ENCODE measurements at places on chromosomes 1 and 21. TPM values are rescaled to one million over a fixed set of nuclear protein-coding genes. Genes with fewer than 3 reads are reported as not detected.

GRCh38 chr1:28928314-28928941, 14.1 kb downstream of the EPB41 start:
- no peak for DNase-seq

- DNase-seq = peak; percentile 69
Observed at GRCh38 chr21:36297938-36298572, 21.9 kb upstream of the MORC3 start.

DNA sequence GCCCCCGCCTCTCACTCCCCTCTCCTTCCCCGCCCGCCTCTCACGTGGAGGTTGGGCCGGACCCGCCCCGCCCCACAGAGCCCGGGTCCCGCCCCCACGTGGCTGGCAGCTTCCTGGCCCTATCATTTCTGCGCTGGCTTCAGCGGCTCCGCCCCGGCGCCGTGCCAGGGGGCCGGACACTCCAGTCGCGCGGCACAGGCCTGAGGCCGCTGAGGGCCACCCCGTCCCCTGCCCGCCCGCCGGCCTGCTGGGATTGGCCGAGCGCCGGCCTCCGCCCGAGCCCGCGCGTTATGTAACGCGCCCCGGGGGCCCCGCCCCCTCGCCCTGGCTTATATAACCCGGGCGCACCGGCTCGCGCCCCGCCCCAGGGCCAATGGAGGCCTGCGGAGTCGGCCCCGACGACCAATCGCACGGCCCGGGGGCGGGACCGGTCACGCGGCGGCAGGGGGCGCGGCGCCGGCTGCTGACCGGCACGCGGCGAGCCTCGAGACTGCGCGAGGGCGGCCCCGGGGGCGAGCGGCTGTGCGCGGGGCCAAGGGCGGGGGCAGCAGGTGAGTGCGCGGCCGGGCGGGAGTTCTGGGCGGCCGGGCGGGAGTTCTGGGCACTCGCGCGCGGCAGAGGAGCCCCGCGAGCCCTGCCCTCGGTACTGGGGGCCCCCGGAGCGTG, at the start of gene PER3:
Gene PER3, plus strand, starts transcription at position 466 of the 666 bp plus-strand sequence. CDS start 587 bp downstream, outside the sequence.
- peak; percentile 97 for DNase-seq

Gene ANGPTL1
- total RNA-seq = 210 TPM

- no peak for DNase-seq
Observed at GRCh38 chr21:46193829-46194373, 9.6 kb upstream of the SPATC1L start.

GRCh38 chr1:245216366-245217115, 61.8 kb downstream of the KIF26B start:
- DNase-seq = peak; percentile 9

GRCh38 chr21:40422896-40423635, 423.9 kb downstream of the DSCAM start:
- DNase-seq = no peak

GRCh38 chr1:89203166-89203565, 4.4 kb upstream of the GBP4 start:
- no peak for DNase-seq

Gene RHD
- 0.92 TPM for total RNA-seq

Gene AHCTF1
- 29.1 TPM for total RNA-seq

Gene ARMH1
- 1.6 TPM for total RNA-seq

DNA sequence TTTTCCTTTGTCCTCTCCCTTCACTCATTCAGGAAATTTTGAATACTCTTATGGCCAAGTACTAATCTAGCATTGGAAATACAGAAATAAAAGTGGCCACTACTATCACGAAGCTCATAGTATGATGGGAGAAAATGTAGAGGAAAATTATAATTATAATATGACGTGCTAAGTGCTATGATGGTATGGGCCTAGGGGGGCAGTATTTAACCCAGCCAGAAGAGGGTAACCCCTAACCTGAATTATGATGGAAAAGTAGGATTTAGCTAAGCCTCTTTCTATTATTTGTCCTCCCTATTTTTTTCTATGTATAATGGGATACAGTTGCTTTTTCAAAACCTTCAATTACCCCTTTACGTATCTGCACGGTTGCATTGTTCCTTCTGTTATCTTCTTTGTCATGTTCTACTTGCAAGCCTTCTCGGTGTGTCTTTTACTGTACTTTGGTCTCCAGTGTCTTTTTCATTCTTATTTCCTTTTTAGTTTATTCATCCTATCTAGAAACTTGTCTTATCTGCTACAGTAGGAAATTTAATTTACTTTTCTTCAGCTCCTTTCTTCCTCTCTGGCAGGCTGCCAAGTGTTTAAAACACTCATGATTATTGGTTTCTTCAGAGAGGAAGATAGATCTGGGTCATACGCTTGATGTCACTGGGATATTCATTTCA, 88.8 kb upstream of the GPR52 start:
- peak; percentile 10 for DNase-seq

GRCh38 chr1:95903060-95903459, 669.0 kb downstream of the RWDD3 start:
- DNase-seq = no peak

DNA sequence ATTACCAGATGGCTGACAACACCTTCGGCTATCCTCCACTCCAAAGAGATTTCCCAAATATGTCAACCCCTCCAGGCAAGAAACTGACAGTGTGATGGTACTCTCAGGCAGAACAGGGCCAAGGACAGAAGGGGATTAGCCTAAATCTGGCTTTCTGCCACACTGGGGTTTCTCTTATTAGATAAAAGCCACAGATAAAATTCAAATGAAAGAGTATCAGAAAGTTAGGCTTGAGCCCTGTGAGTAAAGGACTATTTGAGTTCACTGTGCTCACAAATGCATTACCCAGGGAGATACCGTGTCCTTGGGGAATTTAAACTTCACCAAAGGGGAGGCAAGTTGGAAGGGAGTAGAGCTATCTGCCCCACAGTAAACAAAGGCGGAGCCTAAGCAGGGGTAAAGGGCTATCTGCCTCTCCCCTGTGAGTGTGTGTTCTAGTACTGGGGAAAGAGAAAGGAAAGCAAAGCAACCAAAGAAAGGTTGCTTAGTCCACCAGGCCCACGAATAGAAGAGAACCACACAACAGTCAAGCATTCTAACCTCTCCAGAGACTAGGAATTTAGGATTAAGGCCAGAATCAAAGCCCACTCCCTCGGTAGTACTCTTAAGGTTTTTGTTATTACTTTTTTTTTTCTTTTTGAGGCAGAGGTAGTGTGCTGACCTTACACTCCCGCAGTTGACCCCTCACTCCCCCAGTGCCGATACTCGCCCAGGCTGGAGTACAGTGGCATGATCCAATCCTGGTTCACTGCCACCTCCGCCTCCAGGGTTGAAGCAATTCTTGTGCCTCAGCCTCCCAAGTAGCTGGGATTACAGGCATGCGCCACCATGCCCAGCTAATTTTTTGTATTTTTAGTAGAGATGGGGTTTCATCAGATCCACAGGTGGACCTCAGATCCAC, 12.7 kb downstream of the TPM3 start:
- DNase-seq = no peak

- no peak for DNase-seq
Observed at GRCh38 chr21:32382108-32382644, 10.6 kb downstream of the URB1 start.

DNA sequence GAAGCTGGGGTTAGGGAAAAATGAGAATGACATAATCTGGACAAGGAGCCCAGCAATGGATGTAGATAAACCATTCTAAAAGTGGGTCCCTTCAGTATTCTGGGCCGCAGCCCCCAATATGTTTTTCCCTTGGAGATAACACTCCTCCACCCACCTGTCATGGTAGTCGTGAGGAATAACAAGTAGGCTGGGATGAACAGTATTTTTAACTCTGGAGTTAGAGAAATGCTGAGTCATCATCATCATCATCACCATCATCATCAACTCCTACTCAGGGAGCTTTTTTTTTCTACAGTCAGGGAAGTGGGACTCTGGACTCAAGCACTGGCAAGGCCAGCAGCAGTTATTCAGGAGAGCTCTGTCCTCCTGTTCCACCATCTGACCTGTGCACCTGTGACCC, 12.8 kb downstream of the CADM3 start:
- no peak for DNase-seq

Gene UMODL1
- total RNA-seq = 0.10 TPM

Gene SEMA6C
- 83.6 TPM for total RNA-seq

DNA sequence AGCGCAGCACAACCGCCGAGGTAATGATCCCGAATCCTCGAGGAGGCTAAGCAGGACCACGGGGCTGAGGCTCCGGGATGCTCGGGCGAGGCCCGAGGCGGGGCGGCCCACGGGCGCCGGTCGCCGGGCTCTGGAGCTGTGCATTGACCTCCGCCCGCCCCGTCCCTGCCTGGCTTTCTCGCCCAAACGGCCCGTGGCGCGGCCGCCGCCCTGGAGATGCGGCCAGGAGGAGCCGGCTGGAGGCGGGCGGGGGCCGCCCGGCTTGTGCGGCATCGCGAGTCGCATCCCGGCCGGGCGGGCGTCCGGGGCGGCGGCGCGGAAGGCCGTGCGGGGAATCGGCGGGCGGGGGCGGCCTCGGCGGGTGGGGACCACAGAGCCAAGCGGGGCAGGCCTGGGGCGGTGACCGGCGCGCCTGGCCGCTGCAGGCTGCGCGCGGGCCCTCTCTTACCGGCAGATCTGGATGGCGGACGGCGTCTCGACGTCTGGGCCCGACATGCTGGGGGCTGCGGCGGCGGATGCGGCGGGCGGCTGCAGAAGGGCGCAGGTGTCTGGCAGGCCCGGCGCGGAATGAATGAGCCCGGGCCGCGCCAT, 663 bp downstream of the ACOT7 start:
- DNase-seq = no peak

Gene S100A3
- total RNA-seq = 0.72 TPM

DNA sequence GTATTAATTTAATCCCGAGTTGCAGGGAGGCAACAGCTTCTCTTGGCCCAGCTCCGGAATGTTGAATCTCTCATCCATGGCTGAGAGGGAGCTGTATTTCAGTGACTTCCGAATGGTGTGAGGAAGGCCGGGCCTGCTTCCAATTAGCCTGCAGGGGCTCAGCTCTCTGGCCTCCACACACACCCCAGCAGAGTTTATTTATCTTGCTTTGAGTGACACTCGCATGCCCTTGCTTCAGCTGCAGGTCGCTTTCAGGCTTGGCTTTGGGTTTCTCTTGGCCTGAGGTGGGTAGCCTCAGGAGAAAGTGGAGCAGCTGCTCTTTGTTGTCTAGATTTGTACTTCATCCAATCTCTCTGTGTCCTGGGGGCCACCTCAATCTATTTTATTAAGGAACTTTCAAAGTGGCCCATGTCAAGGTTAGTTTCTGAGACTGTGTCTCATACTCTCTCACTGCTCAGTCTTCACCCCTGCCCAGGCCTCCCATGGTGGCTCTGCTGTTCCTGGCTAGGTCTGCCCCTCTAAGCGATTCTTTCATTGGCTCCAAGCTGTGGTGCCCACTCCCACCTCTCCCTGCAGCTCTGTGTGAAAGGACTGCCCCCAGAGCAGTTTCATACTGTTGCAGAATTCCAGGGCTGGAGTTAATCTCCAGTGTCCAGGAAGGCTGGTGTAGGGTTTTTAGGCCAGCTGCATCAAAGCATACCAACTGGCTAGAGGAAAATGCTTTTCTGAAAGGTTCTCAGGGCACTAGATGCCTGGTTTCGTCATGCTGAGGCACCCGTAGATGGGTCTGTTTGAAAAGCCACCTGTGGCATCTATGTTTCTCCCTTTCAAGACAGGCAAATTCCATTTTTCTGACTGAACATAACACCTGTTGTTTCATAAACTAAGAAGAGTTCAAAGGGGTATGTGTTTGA, 153.5 kb downstream of the PLXNA2 start:
- DNase-seq = peak; percentile 77

DNA sequence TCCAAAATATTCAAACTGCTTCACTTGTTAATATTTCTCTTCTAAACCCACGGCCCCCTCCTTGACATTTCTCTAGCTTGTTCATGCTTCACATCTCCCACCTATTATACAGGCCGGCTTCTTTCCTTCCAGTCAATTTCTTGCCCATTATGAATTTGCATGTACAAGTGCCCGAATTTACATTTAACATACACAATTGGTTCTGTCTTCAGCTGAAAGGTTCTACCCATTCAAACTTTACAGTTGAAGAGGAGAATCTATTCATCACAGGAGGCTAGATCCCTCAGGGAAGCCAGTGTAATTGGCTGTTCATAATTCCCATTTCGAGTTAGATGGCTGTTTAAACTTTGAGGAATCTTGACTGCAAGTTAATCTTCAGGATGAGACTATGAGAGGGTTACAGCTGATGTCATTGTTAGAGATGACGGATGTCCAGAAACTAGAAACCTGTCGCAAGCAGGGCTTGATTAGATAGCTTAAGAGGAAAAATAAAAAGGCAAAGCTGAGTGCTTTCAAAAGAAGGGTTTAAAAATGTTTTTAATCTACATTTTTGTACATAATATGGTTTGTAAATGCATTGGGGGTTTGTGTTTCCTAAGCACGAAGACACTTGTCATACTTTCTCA, 157.0 kb downstream of the ADSS2 start:
- no peak for DNase-seq

GRCh38 chr1:207346513-207346912, 25.0 kb downstream of the CD55 start:
- no peak for DNase-seq

DNA sequence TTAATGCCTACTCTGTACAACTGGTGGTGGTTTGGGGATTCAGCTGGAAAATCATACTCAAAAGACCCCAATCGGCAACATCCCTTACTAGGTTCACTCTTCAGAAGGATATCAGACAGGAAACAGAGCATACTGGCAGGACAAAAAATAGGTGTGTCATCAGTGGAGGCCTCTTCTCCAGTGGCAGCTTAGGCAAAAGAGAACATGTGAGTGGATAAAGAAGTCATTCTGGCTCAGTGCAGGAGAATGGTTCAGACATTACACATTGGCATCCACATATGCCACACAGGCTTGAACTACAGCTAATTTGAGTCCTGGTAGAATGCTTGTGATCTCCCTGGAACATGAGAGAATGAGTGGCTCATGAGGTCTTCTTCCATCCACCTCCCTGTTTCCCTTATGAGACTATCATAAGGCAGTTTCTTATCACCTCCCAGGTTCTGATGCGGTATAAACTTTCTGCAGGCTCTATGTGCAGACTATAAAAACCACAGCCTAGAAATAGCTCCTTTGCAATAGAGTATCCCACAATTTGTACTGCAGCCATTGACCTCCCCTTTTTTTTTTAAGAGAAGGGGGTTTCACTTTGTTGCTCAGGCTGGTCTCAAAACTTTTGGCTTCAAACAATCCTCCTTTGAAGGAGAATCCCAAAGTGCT, 24.7 kb downstream of the VAMP4 start:
- DNase-seq = no peak

DNA sequence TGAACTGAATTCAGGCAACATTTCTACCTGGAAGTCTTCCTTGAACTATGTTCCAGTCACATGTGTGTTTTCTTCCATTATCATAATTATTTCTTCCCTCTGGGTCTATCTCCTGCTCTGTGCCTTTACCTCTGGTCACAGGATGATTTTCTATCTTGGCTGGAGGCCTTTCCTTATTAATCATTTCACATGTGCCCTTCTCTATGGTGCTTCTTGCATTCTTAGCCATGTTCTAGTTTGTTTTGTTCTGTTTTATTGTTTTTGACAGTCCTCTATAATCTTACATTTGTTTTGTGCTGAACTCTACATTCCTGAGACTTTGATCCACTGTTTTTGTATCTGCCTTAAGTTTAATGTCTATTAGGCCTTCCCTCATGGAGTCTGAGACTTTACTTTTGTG, 51.0 kb downstream of the SGIP1 start:
- no peak for DNase-seq

Gene TEKT2
- not detected for total RNA-seq
